CD8-positive, alpha-beta memory T cell (primary cell): ENCODE measurements at places on chromosomes 13 and 19.

DNA sequence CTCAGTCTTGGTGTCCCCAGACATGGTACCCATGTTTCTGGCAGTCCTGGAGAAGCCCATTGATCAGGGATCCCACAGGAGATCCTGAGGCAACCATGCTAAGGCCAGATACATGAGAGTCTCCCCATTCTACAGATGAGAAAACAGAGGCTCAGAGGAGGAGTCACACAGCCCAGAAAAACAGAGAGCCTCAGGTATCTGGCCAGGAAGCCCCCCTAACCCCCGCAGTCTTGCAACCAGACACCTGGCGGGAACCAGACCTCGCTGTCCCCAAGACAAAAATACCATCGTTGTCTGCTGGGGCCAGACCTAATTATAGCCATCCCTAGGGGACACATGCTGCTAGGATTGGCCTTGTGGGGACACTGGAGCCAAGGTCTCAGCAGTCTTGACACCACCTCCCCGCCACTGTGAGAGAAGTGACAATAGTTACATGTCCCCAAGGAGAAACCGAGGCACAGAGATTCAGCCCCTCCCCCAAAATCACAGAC is 1.6 kb upstream of the PDE4C start:
- no peak for DNase-seq

DNA sequence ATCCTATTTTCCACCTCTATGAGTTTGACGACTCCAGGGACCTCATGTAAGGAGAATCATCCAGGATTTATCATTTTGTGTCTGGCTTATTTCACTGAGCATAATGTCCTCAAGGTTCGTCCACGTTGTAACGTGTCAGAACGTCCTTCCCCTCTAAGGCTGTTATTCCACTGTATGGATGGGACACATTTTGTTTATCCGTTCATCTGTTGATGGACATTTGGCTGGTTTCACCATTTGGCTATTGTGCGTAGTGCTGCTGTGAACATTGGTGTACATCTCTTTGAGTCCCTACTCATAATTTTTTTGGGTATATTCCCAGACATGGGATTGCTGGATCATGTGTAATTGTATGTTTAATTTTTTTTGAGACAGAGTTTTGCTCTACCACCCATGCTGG is 21.5 kb downstream of the CRTC1 start:
- no peak for DNase-seq

- no peak for DNase-seq
Measured at GRCh38 chr19:6287269-6287885, 7.6 kb upstream of the MLLT1 start.

- no peak for DNase-seq
Measured at GRCh38 chr19:18046059-18046718, 38.2 kb downstream of the ARRDC2 start.

DNA sequence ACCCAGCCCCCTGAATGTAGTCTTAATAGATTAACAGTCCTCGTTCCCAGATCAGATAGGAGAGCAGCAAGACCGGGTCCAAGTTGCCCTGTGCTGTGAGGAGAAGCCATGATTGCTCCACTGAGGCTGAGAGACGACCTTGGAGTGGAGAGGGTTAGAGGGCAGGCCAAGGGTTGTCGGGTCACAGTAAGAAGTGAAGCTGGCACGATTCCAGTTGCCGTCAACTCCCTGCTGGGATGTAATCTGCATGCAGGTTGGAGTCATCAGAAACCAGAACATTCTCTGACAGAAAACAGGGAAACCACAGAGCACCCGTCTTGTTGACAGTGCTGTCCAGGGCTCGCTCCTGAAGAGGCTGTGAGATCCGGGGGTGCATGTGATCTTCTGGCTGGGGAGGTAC is 19.0 kb upstream of the ATP11A start:
- DNase-seq = no peak

GRCh38 chr19:56147307-56147706 is 6.2 kb downstream of the ZNF444 start:
- no peak for DNase-seq

DNA sequence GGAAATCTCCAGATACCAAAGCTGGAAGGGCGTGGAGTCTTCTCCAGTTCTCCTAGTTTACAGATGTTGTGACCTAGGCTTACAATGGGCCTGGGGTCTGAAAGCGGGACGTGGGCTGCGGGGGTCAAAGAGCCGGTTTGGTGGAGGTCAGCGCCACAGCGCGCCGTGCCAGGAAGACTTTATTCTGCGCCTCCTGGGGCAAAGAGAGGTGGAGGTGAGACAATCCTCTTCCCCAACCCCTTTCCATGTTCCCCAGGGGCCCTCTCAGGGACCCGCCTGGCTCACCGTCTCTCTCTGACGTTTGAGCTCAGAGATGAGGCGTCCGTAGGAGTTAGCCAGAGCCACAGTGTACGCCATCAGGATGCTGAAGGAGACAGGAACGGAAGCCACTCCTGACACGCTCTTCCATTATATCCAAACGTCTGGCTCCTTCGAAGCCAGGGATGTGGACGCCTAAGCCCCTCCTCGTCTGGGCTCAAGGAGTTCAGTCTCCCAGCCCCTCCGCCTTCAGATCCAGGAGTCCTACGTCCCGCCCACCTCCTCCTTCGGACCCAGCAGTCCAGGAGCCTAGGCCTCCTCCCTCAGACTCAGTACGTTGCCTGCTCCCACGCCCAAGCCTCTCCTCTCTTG is 776 bp upstream of the LENG1 start:
- no peak for DNase-seq

DNA sequence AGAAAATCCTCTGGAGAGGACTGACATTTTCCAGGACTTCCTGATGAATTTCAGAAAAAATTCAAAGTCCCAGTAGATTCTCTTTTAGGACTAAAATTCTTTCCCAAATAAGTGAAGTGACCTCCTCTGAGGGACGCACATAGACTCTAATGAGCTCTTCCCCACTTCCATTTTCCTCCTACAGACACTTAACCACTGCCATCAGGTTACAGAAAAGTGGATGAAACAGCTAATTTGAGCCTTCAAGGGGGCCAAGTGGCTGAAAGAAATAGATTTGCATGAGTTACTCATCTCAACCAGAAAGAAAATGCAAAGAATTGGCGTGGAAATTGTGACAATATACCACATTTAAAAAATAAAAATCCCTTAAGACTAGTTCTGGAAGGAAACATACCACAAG is 185.3 kb upstream of the EDNRB start:
- no peak for DNase-seq

DNA sequence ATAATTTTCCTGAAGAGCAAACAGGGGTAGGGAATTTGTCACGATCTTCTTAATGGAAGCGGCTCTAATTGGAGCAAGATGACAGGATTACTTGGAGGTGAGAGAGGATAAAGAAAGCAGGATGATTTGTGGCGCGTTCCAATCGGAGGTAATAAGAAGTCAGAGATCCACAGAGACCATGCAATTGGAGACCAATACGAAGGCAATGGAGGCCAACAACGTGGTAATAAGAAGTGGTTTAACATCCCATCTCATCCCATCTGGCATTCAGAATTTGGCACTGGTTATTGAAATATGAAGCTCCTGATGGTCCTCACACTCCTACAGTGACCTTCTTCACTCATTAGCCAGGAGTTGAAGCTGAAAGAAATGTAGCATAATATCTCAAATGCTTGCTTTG is 130.6 kb downstream of the DLEU7 start:
- no peak for DNase-seq

DNA sequence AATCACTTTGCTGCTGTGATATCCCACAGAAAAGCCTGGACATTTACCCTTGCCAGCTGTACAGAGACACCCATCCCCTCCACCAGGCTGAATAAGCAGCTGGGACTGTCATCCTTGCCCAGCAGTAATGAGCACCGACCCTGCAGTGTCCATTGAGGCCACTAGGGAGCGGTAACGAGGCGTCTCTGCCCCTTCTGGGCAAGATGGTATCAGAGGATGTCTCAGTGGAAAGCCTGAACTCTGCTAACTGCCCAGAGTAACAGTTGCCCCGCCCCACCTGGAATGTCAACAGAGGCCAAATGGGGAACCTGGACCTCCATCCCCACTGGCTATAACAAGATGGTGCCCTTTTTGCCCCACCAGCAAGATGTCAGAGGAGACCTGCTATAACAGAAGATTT is 22.8 kb upstream of the CEACAM20 start:
- DNase-seq = no peak

GRCh38 chr13:23440821-23441618 is 7.5 kb upstream of the SACS start:
- no peak for DNase-seq

DNA sequence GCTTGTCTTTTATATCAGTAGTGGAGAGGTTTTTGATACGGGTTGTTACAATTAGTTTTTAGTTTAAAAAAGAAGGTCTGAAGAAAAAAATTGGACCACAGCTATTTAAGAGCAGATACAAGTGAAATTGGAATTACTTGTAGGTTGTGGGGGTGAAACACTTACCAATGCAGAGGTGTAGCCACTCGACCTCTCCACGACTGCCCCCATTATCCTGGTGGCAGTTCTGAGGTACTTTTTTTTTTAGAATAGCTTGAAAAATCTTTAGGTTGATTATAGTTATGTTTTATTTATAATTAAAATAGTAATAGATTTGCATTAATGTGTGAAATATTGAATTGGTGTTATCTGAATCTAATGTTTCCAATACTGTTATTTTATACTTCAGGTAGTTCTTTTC is 60.7 kb downstream of the PAN3 start:
- DNase-seq = no peak

DNA sequence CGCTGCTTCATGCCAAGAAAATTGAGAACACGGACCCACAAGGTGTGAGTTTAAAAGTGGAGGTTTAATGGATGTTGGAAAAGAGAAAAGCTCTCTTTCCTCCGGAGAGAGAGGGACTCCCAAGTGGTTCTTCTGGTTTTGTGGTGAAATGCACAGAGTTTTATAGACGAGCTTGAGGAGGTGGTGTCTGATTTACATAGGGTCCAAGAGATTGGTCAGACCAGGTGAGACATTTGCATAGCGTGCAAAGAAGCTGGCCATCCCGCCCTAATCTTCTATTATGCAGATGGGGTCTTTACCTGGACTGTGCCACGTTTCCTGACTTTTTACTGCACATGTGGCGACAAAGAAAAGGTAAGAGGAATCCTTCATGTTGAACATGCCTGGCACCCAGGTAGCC is 236.4 kb upstream of the PCDH9 start:
- no peak for DNase-seq

DNA sequence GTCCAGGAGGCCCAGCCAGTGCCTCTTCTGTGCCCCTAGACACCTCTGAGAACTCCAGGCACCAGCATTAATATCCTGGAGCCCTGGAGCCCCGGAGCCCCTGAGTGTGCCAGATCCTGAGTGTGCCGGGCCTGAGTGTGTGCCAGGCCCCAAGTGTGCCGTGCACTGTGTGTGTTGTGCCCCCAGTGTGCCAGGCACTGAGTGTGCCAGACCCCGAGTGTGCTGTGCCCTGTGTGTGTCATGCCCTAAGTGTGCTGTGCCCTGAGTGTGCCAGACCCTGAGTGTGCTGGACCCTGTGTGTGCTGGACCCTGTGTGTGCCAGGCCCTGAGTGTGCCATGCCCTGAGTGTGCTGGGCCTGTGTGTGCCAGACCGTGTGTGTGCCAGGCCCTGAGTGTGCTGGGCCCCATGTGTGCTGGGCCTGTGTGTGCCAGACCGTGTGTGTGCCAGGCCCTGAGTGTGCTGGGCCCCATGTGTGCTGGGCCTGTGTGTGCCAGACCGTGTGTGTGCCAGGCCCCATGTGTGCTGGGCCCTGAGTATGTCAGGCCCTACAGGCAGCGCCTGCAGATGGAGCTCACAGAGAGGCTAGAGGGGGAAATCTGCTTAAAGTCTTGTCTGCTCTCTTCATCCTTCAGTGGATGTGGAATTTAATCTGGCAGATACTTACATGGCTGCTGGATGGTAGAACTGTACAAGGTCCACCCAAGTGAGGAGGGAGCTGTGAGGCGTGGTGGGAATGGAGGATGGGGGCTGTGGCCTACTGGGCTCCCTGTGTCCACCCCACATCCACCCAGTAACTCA is 53.9 kb downstream of the C13orf46 start:
- no peak for DNase-seq

DNA sequence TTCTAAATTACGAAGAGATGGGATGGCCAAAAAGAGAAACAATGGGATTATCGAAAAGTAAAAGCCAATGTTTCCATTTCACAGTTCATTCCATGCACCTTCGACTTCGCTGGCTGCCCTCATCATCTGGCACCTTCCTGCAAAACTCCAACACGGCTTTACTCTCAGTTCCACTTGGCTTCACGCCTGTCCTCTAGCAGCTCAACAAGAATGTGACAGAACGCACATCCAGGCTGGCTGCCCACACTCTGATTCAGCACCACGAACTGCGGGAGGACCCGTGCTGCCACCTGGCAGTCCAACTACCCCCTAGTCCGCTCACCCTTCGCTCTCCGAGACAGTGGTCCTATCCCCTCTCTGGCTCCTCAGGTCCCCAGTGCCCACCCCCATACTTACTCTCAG is 11.7 kb downstream of the ATP7B start:
- DNase-seq = no peak

DNA sequence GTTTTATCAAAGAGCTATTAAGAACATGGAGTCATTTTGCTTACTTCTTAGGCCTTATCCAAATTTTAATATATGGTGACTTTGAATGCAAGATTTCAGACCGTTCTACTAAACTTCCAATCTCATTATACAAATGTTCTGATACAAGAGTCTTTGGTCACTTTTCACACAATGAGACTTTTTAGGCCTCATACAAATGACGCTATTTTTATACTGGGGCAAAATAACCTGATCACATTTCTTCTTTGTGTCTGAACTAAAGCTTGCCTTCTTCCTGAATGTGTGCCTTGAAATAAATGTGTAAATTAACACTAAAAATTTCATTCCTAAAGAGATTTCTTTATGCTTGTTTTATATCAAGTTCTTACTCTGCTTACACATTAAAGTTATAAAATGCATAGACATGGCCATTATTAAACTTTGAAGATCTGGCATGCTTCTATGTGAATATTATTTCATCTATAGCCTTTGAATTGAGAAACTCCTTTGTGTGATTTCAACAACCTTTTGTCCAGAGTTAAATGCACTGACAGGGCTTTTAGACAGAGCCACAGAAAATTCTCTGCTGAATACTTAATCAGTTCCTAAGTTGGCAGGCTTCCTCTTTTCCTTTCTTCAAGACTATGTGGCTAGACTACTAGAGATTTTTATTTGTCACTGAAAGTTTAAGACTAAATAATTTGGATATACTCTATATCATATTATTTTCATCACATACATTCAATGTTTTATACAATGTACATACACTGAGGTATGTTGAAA is 86.1 kb downstream of the EDNRB start:
- DNase-seq = no peak

DNA sequence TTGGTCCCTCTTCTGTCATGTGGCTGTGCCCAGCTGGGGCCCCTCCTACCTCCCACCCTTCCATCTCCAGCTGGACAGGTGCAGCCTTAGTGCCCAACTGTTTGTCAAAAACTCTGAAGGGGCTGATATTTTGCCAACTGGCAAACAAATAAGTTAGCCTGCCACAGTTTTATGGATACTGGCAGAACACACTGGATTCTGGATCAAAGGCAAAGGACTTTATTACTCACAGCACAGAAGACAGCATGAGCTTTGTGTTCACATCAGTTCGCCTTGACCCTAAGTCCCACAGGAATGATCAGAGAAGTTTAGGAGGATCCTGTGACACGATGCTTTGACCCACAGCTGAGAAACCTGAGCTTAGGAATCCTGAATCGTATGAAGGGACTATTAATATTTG is 16.4 kb downstream of the KLK2 start:
- DNase-seq = no peak
